ENCODE measurements at places on chromosomes 16 and 17.

DNA sequence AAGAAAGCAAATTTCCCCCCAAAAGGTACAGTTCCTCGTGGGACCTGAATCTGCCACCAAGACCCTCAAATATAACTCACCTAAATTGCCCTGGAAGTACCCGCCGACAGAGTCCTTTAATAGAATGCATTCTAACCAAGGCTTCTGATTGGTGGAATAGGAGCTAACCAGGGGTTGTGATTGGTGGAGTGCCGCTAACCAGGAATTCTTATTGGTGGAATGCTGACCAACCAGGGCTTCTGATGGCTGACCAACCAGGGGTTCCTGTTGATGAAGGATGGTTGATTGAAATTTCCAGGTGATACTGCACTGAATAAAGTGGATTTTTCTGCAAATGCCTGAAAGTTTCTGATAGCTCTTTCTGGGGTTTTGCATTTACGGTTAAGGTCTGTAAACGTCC is 6.5 kb downstream of the TFAP4 start:
- no peak for DNase-seq

GRCh38 chr17:29143894-29144293 is 36.3 kb downstream of the MYO18A start:
- peak; percentile 28 for DNase-seq

DNA sequence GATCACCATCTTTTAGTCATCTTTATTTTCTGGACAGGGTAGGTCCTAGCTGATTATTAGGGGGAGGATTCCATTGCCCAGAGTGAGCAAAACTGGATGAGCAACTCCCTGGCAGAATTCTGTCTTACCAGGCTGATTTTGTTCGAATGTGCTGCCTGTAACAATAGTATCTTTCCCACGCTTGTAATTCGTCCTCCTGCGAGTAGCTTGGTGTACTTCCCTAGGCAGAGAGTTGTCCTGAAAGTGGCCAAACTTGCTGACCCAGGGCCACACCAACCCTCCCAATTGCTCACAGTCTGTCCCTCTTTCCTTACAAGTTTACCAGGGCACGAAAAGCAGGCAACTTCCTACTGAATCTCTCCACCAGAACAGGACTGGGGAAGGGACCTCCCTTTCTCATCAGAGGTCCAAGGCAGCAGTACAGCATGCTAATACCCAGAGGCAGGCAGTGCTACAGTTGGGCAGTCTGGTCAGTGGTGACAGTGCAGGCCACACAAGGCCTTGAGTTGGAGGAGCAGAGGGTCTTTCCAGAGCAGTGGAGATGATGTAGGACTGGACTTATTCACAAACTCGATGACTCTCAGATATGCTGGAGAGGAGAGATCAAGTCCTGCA is 67.8 kb upstream of the NLK start:
- no peak for DNase-seq

DNA sequence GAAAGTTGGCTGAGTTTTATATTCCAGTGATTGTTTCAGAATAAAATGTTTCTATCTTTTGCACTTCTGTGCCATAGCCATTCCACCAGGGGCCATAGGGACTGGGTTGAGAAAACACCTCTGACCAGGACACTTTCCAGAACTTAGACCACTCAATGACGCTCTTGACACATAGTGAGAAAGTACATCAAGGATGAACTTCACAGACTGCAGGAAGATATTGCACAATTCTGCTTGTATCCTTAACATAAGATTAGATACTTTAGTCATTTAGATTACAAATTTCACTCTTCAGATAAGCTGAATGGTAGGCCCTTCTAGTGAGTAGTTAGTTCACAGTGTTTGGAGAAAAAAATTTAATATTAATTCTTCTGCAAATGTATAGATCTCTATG is 13.0 kb upstream of the MPHOSPH6 start:
- DNase-seq = no peak

GRCh38 chr16:16908077-16908476 is 529.1 kb downstream of the NPIPA7 start:
- no peak for DNase-seq

DNA sequence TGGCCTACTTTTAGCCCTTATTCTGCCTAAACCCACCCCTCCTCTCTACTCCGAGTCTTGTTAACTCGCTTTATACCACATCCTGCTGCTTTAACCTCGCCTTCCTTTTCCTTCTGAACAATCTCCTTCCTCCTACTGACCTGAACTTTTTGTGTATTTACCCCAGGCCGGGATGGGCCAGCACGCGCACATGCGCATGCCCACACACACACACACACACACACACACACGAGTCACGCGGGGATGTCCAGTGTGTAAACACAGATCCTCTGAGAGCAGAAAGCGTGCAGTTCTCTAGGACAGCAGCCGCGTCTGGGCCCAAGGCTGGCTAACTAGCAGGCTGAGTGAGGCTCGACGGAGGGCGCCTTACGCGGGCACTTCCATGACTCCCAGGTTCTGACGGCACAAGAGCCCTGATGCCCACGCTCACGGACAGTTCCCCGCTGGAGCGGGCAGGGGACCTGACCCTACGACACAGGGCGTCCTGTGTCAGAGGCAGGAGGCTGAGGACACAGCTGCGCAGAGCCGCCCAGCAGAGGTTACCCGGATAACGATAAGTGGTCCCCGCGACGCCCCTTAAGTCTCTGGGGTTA is 610 bp downstream of the PIK3R5 start:
- DNase-seq = no peak

GRCh38 chr17:57670769-57671569 is 74.1 kb downstream of the CCDC182 start:
- DNase-seq = no peak

GRCh38 chr17:27531469-27531961 is 75.3 kb downstream of the KSR1 start:
- DNase-seq = no peak

DNA sequence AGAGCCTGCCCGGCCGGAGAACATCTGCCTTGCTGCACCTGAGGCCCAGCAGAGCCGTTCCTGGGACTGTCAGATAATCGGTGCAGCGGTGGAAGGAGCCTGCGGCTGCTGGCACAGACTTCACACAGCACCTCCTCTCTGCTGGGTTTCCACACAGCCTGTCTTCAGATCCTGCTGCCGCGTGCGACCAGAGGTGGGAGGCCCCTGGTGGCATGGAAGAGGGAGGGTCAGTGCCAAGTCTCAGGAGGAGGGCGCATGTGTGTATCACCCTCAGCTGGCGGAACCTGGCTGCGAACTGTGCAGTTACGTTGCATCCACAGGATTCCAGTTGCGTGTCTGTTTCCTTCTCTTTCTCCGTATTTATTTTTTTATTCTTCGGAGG is 3.3 kb downstream of the CDK5R1 start:
- DNase-seq = no peak

GRCh38 chr16:60077861-60078260 is 1343.7 kb upstream of the GOT2 start:
- DNase-seq = no peak

DNA sequence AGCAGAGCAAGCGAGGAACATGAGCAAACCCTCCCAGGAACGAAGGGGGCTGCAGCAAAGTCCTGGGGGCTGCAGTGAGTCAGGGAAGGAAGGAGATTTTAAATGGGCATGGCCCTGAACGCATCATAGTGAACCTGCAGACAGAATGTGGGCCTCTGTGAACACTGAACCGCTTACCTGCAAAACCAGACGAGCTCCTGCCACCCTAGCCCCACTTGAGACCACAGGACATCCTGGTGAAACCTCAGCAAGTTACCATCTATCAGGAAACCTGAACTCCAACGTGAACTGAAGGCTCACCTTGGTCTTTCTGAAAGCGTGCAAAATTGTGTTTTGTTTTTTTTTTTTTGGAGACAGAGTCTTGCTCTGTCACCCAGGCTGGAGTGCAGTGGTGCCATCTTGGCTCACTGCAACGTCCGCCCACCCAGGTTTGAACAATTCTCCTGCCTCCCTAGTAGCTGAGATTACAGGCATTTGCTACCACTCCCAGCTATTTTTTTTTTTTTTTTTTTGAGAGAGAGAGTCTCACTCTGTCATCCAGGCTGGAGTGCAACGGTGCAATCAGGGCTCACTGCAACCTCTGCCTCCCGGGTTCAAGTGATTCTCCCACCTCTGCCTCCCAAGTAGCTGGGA is 30.8 kb downstream of the FANCA start:
- no peak for DNase-seq

GRCh38 chr17:13323990-13324389 is 277.7 kb downstream of the HS3ST3A1 start:
- peak; percentile 7 for DNase-seq

GRCh38 chr16:3971261-3971660 is 90.7 kb upstream of the CREBBP start:
- DNase-seq = peak; percentile 98

DNA sequence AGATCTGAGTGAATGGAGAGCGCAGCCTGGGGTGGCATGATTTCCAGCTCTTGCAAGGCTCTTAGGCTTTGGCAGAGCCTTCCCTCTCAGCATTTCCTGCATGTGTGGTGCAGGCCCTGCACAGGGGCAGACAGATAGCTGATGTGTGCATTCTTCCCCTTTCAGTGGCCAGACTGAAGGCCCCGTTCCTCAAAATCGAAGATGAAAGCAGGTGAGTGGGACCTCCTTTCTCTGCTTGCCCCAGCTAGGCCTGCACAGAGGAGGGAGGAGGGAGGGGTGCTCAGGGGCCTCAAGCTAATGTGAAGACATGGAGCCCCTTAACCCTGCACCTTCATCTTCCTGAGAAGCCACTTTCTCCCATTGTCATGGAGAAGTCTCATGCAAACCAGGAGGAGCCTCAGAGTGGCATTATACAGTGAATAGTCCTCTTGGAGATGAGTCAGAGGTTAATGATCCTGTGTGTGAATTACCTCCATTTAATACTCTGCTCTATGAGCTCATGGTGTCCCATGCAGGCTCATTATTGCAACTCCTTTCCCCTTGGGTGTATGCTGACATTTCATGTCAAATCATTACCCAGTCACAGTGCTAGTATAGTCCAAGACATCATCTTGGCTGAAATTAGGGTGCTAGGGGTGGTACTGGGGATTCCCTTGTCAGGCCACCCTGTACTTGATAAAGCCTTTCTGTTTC is 20.4 kb upstream of the ADAM11 start:
- DNase-seq = peak; percentile 49

- DNase-seq = peak; percentile 57
Observed at GRCh38 chr17:67481808-67482207, 104.7 kb downstream of the PITPNC1 start.

DNA sequence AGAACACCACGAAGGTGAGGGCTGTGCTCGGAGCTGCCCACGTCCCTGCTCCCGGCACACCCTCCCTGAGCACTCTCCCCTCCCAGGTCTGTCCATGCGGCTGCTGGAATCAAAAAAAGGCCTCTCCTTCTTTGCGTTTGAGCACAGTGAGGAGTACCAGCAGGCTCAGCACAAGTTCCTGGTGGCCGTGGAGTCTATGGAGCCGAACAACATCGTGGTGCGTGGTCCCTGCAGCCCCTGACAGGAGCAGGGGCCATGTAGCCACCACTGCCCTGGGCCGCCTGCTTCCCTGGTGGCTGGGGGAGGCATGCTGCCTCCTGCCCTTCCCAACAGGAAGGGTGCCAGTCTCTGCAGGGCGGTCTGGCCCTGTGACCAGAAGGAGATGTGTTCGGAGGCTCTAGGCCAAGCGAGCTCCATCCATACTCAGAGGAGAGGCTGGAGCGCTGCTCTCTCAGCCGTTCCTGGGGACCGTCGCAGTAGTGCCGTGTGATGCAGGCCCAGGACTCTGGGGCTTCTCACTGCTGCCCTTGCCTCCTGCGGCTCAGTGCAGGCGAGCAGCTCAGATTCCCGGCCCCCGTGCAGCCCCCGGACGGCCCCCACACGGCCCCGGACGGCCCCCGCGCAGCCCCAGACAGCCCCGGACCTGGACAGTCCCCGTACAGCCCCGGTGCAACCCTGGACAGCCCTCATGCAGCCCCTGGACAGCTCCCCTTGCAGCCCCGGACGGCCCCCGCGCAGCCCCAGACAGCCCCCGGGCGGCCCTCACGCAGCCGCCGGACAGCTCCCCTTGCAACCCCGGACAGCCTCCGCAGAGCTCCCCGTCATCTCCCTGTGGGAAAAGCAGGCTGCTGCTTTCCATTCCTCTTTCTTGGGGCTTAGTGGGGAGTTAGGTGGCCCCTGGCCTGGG is 20.5 kb downstream of the TCF25 start:
- no peak for DNase-seq

DNA sequence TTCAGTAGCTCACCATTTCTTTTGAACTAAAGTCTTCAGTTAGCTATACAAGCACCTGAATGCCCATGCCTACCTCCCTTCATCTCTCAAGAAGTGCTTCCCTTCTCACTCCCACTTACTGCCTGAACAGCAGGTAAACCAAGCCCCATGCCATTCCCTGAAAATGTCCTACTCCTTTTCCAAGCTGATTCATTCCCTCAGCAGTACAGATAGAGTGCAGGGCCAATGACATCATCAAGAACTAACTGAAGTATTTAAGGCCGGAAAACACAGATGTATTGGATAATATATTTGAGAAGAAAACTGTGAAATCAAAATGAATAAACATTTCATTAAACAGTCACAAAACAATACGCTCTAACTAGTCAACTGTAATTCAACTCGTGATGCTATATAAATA is 478.8 kb upstream of the CDH11 start:
- peak; percentile 29 for DNase-seq

- DNase-seq = no peak
Observed at GRCh38 chr16:27764869-27765675, 215.1 kb downstream of the KATNIP start.

- DNase-seq = no peak
Observed at GRCh38 chr17:6756425-6757031, 682 bp downstream of the XAF1 start.

DNA sequence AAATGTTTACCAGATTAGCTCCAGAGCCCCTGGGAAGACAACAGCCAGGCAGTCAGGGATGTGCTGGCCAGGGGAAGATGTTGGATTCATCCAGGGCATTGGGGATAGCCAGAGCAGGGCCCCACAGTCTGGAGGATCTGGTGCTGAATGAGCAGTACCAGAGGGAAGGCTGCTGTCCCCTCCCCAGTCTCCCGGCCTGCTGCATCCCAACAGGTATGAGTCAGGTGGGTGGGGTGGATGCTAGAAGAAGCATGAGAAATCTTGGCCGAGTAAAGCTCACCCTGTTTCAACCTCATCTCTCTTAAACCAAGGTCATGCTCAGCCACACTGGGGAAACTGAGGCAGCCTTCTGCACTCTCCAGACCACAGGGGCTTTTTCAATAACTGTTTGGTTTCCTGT is 71.9 kb upstream of the SEC14L1 start:
- DNase-seq = no peak

GRCh38 chr17:37844158-37844976 is 79.8 kb upstream of the TBC1D3K start:
- peak; percentile 58 for DNase-seq

- no peak for DNase-seq
Observed at GRCh38 chr17:53819956-53820355, 2.8 kb upstream of the KIF2B start.

DNA sequence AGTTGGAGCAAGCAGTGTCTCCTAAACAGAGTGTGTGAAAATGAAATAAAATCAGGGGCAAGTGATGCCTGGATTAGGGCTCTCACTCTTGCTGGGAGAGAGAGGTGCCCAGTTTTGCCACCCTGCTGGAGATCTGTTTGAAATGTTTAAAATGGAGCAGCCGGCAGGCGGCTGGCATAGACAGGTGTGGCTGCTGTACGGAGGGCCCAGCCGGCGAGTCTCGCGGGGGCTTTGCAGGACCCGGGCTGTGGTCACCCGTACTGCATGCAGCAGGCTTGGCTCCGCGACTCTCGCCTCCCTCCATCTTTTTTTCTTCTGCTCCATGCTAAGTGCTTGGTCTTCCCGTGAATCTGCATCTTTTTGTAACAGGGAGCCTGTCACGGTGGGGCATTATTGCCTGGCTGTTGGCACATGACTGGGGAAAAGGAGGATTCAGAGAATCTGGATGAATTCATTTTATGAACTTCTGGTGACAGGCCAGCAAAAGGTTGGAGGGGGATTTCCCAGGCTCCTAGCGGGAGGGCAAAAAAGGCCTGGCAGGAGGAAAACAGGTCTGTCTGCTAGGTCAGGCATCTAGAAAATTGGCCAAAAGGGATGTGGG is 1.8 kb downstream of the ZNRF1 start:
- DNase-seq = peak; percentile 37

Data from IMR-90 (cell line).